NAMALWA (cell line): ENCODE measurements at places on chromosomes 16 and 17.
A peak's percentile ranks its signal among the peaks of the same experiment; 100 is the strongest.

- no peak for DNase-seq
Observed at GRCh38 chr16:2036200-2036966, 9.7 kb downstream of the NHERF2 start.

DNA sequence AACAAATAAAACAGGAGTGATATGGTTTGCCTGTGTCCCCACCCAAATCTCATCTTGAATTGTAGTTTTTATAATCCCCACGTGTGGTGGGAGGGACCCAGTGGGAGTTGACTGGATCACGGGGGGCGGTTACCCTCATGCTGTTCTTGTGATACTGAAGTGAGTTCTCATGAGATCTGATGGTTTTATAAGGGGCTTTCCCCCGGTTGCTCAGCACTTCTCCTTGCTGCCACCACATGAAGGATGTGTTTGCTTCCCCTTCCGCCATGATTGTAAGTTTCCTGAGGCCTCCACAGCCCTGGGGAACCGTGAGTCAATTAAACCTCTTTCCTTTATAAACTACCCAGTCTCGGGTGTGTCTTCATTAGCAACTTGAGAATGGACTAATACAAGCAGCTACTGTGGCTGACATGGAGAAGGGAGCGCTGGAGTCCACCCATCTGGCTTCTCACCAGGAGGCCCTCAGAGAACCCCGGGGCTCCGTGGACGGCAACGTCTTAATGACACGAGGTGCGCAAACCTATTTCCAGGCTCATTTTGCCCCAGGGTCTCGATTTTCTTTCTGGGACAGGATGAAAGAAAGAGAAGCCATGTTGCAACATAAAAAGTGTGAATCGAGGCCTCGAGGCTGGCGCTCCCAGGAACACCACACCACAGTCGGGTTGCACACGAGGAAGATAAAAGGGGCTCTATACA lies 129.5 kb downstream of the DYNLRB2 start:
- peak; percentile 9 for DNase-seq

- DNase-seq, result no peak
Observed at GRCh38 chr17:17416400-17417360, 60.1 kb upstream of the MED9 start.

DNA sequence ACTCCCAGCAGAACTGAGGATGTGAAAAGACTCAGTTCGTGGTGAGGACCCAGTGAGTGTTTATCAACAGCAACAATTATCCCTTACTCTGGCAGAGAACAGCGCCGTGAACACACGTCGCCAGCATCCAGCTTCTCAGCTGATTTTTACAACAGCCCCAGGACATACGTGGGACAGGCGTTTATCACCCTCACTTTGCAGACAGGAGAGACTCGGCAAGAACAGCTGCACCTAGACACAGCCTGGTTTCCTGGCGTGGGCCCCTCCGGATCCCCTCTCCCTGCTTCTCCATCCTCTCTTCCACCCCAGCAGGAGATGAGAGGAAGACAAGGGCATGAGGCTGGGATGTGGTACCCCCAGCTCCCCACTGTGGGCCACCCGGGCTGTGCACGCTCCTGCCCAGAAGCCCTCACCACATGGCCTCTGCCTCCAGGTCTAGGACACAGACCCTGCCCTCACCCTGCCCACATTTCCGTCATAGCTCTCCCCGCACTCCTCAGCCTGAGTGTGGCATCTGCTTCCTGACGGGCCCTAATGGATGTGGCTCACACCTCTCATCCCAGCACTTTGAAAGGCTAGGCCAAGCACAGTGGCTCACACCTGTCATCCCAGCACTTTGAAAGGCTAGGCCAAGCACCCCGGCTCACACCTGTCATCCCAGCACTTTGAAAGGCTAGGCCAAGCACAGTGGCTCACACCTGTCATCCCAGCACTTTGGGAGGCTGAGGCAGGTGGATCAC lies 17.5 kb downstream of the ABR start:
- DNase-seq, result no peak

DNA sequence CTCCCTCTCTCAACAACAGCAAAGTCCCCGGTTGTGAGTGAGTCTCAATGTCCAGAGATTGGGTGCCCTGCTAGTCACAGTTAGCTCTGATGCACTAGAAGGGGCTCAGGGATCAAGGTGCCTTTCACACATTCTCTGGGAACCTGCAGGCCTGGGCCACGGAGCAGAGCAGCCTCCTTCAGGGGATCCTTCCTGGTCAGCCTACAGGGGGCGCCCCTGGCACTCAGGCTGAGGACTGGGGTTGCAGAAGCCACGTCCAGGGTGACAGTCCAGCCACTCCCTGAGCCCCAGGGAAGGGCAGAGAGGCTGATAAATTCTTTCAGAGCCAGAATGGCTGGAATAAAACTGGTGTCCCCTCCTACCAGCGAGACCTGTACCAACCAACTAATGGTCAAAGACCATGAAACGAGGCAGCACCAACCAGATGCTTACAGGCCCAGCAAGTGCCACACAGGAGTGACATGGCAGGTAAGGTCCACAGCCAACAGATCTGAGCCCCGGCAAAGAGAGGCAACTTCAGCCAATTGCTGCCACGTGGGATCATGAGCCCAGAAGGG lies 43.5 kb downstream of the ST3GAL2 start:
- DNase-seq, result peak; percentile 53

GRCh38 chr16:85680352-85680944 lies 8.3 kb downstream of the GINS2 start:
- DNase-seq, result no peak

GRCh38 chr17:36807496-36808179 lies 129.6 kb upstream of the LHX1 start:
- no peak for DNase-seq

GRCh38 chr17:64074704-64075426 lies 54.4 kb upstream of the ICAM2 start:
- no peak for DNase-seq

DNA sequence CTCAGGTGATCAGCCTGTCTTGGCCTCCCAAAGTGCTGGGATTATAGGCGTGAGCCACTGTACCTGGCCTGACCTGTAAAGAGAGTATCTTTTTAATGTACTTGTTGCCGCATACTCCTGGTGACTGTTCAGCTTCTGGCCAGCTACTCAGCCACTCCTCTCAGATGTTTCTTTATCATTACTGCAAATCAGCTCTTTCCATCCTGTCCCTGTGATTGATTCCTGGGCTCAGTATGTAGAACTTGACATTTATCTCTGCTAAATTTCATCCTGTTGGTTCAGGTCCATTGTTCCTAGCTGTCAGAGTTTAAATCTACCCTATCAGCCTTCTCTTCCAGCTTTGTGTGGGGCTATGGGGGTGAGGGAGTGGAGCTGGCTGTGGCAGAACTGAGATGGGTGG lies 211.5 kb upstream of the ASIC2 start:
- DNase-seq, result no peak

DNA sequence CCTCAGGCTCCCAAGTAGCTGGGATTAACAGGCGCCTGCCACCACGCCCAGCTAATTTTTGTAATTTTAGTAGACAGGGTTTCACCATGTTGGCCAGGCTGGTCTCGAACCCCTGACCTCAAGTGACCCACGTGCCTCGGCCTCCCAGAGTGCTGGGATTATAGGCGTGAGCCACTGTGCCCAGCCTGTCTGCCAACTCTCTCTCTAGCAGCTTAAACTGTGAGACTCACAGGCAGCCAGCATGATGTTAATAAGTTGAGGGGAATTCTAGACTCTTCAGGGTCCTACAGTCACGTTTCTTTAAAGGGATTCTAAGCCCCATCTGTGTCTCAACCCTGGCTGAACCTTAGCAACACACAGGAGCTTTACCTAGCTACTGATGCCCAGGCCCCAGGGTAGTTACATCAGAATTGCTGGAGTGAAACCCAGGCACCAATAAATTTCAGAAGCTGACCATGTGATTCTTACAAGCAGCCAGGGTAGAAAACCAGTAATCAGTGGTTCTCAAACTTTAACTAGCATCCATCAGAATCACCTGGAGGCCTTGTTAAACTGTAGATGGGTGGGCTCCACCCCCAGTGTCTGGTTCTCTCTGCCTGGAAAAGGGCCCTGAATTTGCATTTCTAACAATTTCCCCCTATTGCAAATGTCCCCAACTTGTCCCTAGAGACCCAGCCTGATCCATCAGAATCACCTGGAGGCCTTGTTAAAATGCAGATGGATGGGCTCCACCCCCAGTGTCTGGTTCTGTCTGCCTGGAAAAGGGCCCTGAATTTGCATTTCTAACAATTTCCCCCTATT lies 30.7 kb downstream of the GPRC5B start:
- DNase-seq, result no peak

- no peak for DNase-seq
Observed at GRCh38 chr17:73269329-73269615, 7.6 kb upstream of the CPSF4L start.

GRCh38 chr16:15990902-15991301 lies 41.5 kb downstream of the ABCC1 start:
- DNase-seq, result no peak

- no peak for DNase-seq
Observed at GRCh38 chr16:51166541-51166940, 15.5 kb upstream of the SALL1 start.

DNA sequence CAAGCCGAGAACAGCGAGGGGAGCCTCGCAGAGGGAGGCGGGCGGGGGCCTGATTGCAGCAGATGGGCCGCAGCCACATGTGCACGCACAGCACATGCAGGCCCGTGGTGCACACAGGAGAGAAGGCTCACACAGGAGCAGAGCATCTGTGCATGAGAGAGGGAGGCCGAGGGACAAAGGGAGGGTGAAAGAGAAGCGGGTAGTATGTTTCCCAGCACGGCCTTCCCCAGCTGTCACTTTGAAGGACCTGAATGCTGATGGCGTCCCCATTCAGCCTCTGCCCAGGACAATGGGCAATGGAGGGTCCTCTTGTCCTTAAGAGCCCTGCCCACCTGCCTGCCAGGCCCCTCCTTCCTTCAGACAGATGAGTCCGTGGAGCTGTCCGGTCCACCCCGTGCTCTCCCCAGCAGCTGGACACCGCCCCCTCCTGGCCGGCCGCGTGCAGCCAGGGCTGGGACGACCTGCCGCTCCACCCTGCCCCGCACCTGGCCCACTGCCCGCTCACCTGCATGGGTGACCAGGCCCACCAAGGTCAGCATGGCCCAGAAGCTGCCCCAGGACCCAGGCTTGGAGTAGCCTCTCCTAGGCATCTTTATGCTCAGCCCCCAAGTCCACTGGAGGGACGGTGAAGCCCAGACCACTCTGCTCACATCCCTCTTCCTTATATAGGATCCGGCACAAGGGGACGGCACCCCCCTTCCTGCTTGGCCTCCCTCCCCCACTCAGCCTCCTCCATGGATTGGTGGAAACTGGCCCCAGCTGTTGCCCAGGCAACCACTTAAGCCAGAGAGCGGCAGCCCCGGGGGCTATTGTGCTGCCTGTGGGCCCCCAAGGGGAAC lies at the start of gene BTBD17:
Gene BTBD17 (minus strand): TSS at position 639 of the 839 bp plus-strand sequence. CDS start 49 bp downstream, at position 590.
- DNase-seq, result no peak

DNA sequence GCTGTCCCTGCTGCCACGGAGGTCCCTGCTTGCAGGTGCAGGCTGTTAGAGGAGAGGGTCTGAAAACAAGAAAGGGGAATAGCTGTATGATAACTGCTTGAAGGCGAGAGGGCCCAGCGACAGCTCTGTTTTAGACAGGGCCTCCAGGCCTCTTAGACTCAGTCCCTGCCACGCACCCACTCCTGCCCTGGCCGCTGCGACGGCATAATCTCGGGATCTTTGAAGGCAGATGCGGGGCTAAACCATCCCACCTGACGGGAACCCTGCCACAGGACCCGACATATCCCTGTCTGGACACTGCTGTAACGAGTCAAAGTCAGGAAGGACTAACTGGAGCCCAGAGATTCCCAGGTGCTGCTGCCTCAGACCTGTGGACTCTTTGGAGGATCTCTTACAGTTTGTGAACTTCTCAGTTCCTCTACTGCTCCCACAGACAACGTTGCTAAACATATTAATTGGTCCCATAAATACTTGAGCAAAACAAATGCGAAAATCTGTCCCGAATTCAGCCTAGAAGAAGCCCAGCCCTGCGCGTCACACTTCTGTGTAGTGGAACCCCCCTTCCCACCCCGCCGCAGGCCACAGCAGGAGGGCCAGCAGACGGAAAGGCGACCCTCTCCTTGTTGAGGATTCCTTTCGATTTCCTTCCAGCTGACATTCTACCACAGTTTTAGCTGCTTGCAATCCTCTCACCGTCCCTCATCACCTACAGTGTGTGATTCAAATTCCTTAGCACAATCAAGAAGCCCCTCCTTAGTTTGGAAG lies 998 bp upstream of the TMEM11 start:
- DNase-seq, result peak; percentile 14

DNA sequence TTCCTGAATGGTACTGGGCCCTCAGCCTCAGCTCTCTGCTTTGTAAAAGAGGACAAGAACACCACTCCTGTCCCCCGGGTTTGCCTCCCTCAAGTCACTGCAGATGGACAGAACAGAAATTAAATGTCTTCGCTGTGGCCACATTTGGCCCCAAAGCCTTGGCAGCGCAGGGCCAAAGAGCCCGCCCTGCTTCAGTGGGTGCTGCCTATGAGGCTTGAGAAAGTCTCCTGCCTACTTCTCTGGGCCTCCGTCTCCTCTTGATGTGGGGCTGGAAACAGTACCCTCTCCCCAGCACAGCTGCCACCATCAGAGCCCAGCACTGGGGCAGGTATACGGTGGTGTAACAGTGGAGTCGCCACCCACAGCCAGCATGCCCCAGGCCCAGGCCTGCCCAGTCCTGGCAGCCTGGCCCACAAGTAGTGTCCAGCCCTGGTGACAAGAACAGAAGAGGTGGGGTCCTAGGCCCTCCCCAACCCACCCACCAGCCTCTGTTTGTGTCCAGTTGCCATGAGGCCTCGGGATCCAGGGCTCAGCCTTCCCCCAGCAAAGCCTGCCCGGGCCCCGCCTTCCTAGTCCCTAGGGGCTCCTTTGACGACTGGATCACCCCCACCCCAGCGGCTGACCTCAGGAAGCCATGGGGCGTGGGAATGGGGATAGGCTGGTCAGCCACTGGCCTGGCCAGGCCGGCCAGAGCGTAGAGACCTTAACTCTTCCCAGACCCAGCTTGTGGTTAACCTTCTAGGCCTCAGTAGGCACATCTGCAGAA lies 3.9 kb upstream of the TPPP3 start:
- DNase-seq, result no peak

DNA sequence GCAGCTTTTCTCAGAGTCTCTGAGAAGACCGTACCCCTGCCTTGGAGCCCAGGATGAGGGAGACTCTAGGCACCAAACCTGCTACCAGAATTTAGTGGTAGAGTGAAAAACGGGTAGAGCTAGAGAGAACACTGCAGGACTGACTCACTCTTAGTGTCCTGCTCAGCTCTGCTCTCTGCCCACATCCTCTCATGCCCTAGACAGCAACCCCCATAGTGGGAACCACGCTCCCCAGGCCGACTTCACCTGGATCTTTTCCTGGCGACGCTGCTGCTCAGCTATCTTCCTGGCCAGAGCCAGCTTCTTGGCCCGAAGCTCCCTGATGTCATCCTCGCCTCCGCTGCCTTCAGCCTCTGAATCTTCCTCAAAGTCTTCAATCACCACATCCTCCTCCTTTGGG lies 26.7 kb downstream of the HIC1 start:
- DNase-seq, result no peak
